ENCODE measurements at places on chromosomes 3 and 15.

DNA sequence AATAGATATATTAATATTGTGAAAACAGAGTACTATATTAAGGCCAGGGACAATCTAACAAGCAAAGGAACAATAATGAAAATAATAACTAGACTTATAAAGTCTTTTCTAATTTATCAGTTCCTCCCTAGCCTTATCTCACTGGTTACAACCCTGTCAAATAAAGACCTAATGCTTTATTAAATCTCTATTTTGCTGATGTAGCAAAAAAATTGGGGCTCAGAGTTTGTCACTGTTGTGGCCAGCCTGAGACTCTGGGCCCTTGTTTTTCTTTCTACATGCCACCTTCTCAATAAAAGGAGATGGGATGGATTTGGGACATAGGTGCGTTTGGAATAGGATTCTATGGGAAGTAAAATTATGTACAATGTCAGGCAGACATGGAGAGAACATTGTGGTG, 937.0 kb downstream of the IGSF11 start:
- no peak for ATAC-seq

DNA sequence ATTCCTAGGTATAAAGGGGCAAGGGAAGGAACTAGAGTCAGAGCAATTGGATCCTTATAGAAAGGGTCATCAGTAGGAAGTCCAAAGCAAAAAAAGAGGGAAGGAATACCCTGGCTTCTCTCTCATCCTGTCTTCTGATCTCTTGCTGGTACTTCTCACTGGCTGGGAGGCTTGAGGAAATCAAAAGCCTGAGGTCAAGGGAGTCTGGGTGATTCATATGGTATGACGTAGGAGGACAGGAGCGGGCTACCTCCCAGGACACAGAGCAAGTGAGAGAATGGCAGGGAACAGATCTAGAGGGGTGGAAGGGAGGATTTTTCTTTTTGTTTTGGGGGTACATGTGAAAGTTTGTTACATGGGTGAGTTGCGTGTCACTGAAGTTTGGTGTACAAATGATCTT, 76.0 kb downstream of the CFAP20DC start:
- ATAC-seq, result no peak

- peak; percentile 74 for ATAC-seq
These were observed 174.9 kb upstream of the SNTN start for GRCh38 chr3:63477494-63478129.

DNA sequence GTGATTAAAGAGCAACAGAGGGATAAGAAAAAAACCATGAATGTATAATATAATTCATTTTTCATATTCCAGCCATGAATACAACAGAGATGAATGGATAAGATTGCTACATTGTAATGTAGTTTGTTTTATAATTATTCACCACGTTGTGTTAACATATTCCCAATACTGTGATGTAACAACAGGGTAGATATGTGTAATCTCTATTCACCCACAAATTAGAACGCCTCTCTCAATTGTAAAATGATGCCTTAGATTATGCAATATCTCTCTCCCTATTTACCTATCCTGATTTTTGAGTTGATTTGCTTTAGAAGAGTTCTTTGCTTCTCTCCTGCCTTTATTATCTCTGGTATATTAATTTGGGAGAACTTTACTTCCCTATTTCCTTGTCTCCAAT, 193.6 kb downstream of the AGBL1 start:
- no peak for ATAC-seq

GRCh38 chr15:66598095-66598815, 32.5 kb upstream of the LCTL start:
- peak; percentile 19 for ATAC-seq

DNA sequence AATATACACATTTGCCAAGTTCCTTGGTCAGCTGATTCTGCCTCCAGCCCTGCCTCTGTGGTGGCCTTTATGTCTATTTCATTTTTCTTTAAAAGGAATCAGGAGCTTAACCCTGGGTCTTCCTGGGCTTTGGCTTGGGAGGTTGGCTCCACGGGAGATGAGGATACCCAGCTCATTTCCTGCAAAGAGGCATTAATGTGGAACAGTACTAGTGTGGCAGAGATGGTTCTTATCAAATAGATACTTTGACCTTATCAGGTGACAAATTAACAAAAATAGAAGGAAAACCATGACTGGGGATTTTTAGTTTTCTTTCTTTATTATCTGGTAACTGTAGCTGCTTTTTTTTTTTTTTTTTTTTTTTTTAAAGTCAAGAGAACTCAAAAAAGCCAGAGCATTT, 42.8 kb downstream of the BBS4 start:
- ATAC-seq, result no peak

GRCh38 chr3:139443186-139443585, 33.1 kb downstream of the RBP2 start:
- ATAC-seq, result no peak

- ATAC-seq, result no peak
These were observed 1.7 kb downstream of the TMEM212 start for GRCh38 chr3:171844873-171845272.

DNA sequence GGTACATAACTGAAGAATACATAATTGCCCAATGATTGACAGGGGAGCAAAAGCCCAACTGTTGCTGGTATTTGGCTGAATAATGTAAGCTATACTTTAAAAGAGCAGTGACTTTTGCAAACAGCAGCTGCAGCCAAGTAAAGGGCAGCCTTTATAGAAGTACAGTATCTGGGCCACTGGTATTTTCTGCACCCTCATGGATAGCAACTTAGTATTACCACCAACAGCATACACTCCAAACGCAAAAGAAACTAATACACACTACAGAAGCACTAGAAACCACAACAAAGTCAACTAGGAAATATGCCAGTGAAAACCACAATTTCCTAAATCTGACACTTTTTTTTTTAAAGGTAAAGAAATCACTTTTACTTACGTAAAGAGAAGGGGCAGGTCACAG, 206.1 kb downstream of the TIGIT start:
- no peak for ATAC-seq

Data from esophagus mucosa (tissue), 1 donor.